M059J (cell line): ENCODE measurements at places on chromosomes 5 and 9.
A peak's percentile ranks its signal among the peaks of the same experiment; 100 is the strongest.

DNA sequence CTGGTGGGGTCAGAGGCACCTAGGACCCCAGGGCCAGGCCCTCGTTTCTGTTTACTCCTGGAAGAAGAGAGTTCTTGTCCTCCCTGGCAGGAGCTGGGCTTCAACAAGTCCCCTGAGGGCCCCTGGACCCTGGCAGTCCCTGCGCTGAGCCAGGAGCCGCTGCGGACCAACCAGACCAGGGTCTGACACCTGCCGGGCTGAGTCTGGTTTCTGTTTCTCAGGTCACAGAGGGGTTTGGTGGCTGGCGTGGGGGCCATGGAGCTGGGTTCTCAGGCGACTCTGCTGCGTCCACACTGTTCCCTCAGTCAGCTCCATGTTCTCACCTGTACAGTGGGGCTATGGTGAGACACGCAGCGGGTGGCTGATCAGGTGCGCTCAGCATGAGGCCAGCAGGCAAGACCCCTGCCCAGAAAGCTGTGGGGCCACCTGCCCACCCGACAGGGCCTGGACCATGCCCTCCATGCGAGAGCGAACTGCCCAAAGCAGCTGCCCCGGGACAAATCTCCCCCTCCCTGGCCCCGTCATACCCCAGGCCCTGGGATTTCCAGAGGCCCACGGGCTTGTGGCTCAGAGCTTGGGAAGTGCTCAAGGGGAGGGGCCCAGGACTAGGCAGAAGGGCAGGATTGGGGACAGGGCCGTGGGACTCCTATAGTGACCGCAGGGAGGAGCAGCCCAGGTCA is 17.9 kb upstream of the NOTCH1 start:
- DNase-seq = no peak

- peak; percentile 89 for DNase-seq
Observed at GRCh38 chr9:18982262-18982620, 50.8 kb downstream of the SAXO1 start.

DNA sequence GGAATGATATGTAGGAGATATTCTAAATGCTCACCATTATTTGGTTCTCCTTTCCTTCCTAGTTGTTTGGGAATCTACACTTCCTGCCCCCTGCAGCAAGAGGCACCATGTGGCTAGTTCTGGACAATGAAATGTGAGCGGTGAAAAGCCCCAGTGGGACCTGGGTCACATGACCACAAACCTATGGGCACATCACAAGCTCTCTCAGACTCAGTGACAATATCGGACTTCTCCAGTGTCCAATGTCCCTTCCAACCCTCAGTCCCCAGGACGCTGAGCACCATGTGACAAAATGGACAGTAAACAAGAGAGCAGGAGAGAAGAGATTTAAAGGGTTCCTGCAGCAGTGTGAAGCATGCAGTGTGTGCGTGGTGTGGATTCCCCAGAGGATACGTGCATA is 44.6 kb upstream of the FOXE1 start:
- DNase-seq = no peak

DNA sequence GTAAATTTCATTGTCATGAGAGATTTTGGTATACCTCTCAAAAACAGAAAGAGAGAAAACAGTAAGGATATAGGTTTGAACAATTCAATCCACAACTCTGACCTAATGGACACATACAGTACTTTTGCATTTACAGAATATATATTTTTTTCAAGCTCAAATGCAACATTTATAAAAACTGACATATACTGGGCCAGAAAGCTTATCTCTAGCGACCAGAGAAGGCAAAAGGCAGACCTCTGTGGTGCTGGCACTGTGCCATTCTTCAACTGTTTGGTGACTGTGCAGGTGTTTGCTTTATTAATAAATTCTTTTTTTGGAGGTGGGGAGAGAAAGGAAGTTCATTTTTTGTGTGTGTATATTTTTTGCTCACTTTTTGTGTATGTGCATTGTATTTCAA is 6.0 kb upstream of the PLAC8L1 start:
- DNase-seq = no peak

DNA sequence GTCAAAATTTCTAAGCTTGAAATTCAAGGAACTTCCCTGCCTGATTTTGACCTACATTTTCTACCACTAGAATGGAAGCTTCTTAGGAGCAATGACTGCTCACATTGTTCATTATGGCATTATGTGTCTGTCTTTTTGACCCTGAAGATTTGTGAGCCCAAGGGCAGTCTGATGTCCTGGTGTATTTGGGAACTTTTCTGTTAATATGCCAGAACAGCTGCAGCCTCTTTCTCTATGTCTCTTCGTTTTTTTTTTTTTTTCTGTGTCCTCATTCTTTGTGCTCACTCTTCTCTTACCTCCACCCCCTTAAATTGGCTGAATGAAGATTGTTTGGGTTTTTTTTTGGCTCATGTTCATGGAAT is 34.8 kb upstream of the TMC1 start:
- no peak for DNase-seq

DNA sequence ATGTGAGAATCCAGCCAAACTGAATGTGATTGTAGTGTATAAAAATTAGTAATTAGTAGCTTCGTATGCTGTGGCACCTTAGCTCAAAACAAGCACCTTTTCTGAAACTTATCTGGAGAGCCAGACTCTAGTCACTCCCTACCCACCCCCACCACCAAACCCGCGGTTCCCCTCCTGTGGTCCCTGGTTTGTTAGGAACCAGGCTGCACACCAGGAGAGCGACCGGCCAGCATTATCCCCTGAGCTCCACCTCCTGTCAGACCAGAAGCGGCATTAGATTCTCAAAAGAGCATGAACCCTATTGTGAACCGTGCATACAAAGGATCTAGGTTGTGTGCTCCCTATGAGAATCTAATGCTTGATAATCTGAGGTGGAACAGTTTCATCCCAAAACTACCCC is 498.6 kb downstream of the CHSY3 start:
- no peak for DNase-seq

GRCh38 chr5:146055432-146055831 is 49.9 kb downstream of the PLAC8L1 start:
- no peak for DNase-seq

- DNase-seq = peak; percentile 54
Observed at GRCh38 chr5:61167382-61167781, 5.1 kb upstream of the SMIM15 start.

GRCh38 chr9:5041390-5042115 is 56.5 kb downstream of the JAK2 start:
- no peak for DNase-seq

DNA sequence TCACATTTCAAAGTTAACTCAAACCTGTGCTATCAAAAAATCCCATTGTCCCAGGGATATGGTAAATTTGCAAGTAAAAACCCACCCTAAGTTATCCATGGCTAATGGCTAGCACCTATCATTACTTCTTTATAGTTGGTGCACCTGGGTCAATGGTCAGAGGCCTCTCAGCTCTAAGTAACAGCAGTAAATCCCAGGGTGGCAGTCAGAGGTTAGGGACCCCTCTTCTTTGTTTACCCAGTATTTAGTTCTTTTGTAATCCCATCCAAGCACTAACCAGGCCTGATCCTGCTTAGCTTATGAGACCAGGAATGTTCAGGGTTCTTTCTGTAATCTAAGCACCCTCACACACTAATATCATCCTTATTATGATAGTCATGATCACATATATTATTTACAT is 52.1 kb upstream of the WWC1 start:
- DNase-seq = no peak

GRCh38 chr5:119341452-119342349 is 14.1 kb upstream of the TNFAIP8 start:
- no peak for DNase-seq

DNA sequence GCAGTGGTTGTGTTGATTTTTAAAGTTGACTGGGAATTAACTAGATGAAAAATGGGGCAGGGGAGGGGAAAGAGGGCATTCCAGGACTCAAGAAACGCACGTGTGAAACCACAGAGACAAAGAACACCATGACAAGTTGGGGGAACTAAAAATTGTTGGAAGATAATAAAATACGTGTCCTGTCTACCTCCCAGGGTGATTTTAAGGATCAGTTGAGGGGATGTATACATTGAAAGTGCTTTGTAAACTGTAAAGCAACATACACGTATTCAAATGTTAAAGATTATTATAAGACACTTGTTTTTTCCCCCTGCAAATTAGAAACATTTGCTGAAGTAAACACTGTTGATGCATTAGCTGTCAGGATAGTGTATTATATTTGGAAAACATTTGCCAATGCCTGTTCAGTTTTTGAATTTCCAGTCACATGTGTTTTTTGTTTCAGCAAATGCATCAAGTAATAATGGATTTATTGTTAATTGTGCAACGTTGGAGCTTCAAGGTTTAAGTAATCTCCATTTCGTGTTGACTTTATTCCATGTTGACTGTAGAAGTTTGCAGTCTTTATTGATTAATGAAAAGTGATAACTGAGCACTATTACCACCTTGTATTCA is 412.7 kb downstream of the ACTL7B start:
- no peak for DNase-seq

DNA sequence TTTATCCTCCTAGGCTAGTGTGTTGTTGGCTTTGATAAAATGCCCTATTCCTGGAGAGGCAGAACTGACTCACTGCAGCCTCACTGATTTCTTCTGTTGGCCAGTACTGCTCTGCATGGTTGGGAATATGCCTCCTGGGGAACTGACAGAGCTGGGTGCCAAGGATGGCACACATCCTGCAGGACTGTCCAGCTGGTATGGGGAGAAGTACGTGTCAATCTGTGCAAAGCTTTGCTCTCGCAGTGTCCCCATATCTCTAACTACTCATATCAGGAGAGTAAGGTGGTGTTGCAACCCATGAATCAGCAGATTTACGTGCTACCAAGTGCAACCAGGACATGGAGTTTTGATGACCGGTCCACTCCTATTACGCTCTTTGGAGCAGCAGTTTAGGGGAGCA is 74.7 kb downstream of the TEK start:
- peak; percentile 51 for DNase-seq

DNA sequence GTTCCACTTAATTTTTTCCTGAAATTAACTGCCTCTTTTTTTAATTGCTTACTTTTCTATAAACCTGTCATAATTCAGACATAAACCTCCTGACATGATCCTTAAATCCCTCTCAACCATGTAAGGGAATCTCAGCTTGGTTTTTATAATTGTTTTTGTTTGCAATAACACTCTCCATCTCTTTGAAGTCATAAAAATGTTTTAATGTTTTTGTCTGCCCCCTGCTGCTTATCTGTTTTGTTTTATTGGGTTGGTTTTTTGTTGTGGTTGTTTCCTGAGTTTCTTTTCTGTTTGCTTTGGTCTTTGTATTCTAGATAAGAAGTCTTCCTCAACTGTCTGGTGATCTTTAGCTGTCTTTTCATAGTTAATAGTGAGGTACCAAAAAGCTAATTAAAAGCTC is 142.0 kb downstream of the CDH6 start:
- DNase-seq = no peak

- no peak for DNase-seq
Observed at GRCh38 chr5:76590027-76590426, 33.2 kb downstream of the F2RL2 start.

DNA sequence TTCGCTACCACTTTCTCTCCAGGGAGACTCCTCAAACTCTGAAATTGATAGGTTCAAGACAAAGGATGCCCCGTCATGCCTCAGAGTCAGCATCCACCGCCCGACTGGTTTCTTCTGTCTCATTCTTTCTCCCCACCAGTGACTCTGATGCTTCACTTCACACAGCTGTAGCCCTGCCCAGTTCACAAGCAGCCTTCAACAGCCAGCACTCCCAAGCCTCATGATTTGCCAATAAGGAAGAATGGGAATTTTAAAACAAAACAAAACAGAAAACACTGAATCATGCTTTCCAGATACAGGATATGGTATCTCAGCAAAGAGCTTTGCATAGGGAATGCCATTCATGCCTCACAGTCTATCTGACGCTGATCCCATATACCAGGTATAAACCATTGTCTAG is 371.2 kb upstream of the RORB start:
- no peak for DNase-seq

DNA sequence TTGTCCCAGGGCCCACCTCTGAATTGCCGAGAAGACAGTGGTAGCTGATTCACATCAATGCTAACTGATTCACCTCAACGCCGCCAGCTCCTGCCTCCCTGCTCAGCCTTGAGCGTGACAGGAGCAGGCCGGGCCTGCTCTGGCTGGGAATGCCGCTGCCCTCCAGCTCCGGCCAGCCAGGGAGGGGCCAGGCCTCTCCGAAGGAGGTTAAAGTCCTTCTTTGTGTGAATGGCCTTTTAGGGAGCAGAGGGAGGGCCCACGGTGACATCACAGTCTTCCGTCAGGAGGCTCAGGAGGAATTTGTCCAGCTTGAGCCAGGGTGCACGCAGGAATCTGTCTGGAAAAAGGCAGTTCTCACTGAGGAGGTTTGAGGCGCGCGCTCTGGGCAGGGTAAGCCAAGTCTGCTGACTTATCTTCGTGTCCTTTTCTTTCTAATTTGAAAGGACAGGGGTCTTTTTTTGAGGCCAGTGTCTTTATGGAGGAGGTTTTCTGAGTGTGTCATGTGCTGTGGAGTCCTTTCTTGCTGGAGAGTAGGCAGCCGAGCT is 82.7 kb downstream of the C9orf152 start:
- no peak for DNase-seq

DNA sequence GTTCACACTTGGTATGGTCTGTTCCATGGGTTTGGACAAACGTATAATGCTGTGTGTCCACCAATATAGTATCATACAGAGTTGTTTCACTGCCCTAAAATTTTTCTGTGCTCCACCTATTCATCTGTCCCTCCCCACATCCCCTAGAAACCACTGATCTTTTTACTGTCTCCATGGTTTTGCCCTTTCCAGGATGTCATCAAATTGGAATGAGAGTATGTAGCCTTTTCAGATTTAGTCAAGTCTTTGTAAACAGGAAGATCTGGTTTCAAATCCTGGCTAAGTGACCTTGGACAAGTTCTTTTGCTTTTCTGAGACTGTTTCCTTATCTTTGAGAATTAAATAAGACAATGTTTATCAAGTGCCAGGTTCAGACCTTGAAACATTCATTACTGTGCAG is 13.2 kb upstream of the LVRN start:
- peak; percentile 43 for DNase-seq

DNA sequence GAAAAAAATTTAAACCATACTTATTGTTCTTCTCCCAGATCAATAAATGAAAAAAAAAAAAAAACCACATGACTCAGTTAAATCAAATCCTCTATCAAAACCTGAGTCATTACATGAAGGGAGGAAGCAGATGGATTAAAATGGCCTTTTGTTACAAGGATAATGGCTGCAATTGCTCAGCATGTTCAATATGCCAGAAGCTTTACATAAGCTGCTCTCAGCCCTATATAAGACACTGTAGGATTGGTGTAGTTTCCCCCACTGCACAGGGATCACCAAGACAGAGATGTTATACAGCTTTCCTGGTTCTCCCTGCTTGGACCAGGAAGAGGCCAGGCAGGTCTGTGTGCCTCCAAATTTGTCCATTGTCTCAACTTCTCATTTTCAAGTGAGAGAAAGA is 101.6 kb upstream of the MAP1B start:
- DNase-seq = no peak

DNA sequence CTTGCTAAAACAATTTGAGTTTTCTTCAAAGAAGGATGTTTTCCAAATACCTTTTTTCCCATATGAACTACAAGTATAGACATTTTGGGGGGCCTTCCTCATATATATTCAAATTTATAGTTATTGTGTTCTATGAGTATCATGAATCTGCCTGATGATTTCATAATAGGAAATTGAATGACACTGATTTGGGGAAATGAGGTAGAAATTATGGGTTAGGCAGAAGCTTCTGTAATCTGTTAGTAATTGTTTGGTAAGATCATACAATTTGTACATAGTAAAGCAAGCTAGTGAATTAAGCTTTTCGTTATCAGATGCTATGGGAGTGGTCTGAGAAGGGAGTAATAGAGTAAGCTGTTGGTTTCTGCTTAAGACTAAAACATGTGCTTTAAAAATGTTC is 98.0 kb downstream of the TRIO start:
- no peak for DNase-seq
